ENCODE measurements at places on chromosomes 2 and 18. TPM values are rescaled to one million over a fixed set of nuclear protein-coding genes. Genes with fewer than 3 reads are reported as not detected.

Gene HJURP
- 93.5 TPM for total RNA-seq

- DNase-seq: no peak
Measured at GRCh38 chr2:23692851-23693605, 233.9 kb downstream of the ATAD2B start.

Gene PDCD1
- total RNA-seq: 15.7 TPM

GRCh38 chr2:126658905-126659561 is 3.1 kb downstream of the GYPC start:
- peak; percentile 79 for DNase-seq

GRCh38 chr2:122168799-122169198 is 413.3 kb downstream of the TSN start:
- DNase-seq: no peak

Gene EIPR1
- total RNA-seq: 35.1 TPM

GRCh38 chr18:3910512-3910911 is 460.5 kb downstream of the TGIF1 start:
- no peak for DNase-seq

- no peak for DNase-seq
Measured at GRCh38 chr2:62408241-62408677, 97.7 kb downstream of the TMEM17 start.

Gene SRD5A2
- not detected for total RNA-seq

Gene CD8B2
- total RNA-seq: 0.62 TPM

DNA sequence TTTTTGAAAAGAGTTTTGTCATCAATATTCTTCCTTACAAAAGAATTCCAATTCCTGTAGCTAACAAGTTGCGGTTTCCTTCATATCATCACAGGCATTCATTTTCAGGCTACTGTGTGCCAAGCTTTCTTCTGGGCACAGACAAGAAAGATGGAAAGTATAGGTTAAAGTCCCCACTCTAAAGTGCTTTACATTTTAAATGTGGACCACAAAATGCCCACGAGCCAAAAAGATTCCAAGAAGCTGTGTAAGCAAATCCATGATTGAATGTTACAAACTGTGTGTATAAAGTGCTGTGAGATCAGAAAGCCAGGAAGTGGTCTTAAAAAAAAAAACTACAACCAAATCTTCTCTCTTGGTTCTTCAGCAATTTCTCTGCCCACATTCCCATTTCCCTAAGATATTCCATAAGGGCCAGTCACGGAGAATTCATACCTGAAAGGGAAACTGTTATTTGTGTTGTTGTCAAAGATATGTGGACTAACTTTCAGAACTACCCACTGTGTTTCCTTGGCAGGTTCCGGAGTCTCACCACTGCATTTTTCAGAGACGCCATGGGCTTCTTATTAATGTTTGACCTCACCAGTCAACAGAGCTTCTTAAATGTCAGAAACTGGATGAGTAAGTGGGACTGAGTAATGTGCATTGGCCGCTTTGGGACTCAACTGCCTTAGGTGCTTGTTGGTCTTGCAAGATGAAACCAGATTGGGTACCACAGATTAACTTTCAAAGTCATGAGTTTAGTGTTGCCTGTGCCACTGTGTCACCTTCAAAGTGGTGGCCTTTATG is 55.7 kb downstream of the RAB27B start:
- no peak for DNase-seq

Gene UGT1A10
- not detected for total RNA-seq

Gene ZNF236
- 15.7 TPM for total RNA-seq

DNA sequence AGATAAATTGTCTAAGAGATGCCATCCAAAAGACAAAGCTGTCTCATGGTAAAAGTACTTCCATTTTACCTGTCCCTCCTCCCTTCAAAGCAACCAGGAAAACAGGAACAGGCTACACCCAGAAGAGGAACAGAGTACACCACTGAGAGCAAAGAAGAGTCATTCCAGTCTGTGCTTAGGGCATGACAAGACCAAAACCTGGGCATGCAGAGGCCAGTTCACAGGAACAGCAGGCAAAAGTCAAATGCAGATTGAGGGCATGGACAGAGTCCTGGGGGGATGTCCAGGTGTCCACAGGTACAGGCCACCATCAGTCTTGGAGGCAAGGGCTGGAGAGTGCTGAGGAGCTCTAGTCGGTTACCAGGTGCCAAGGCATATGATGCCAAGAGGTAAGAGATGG is 23.7 kb downstream of the PLEK start:
- DNase-seq: no peak

DNA sequence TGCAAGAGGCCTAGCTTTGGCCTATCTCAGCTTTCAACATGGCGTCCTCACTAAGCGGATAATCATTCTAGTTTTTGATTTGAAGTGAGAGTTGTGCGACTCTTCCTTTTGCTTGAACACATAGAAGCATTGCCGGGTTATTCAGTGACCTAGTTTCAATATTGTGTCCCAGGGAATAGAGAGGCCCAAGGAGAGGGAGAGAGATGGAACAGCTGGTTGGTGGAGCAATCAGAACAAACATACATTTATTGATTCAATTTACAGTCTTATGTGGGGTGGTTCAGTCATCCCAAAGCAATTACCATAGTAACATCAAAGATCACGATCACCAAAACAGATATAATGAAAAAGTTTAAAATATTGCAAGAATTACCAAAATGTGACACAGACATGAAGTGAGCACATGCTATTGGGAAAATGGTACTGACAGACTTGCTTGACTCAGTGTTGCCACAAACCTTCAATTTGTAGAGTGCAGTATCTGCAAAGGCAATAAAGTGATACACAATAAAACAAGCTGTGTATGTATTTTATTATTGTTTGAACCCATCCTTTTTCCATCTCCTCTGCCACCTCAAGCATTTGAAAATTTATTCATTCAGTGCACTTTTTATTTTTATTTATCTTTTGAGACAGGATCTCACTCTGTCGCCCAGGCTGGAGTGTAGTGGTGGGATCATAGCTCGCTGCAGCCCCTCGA is 30.2 kb downstream of the COPS7B start:
- DNase-seq: no peak

Gene HOXD13
- total RNA-seq: not detected
